ENCODE measurements at places on chromosomes 4 and X.

- DNase-seq, result peak; percentile 18
Measured at GRCh38 chr4:38980903-38981676, 51.1 kb downstream of the TMEM156 start.

DNA sequence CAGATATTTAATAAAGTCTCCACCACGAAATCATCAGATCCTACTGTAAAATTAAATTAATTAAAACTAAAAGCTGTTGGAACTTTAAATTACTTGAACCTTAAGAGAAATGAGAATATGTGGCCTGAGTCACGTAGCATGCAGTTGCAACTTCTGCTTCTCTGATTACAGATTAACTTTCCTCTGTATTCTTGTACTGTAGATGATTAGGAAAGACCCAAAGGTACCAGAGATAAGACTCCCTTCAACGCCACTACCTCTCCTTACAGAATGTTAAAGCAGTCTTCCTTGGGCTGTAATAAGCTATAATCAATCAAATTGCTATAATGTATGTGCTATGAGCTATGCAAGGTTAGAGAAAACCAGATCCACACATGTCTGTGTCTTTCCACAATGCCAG is 47.9 kb downstream of the FAM13A start:
- DNase-seq, result no peak

GRCh38 chr4:179447308-179447707 is 2005.1 kb upstream of the AGA start:
- no peak for DNase-seq

DNA sequence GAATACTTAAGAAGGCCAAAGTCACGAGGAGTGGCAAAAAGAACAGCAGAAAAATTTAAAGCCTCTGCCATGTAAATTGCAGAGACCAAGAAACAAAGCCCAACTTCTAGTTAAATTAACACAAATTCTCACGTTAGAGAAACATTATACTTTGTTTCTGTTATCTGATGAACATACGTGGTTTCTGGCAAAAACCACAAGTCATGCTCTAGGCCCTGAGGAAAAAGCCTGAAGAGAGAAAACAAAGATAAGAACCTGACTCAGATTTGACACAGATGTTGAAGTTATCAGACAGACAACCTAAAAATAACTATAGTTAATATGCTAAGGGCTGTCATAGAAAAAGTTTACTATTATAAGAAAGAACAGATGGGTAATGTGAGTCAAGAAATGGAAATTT is 149.1 kb upstream of the PCDH10 start:
- DNase-seq, result no peak

DNA sequence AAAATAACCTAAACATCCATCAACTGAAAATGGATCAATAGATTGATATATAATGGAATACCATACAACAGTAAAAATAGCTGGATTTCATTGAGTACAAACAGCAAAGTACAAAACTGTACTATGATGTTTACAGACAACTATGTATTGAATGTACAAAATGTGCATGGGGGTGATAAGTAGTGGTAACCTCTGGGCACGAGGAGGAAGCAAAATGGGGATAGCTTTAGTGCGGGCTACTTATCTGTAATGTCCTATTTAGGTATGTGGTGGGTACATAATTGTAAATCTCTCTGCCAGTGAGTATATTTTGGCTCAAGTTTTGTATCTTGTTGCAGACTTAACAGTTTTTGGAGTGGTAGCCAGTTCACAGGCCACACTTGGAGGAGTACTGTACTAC is 123.6 kb downstream of the STAG2 start:
- DNase-seq, result no peak

DNA sequence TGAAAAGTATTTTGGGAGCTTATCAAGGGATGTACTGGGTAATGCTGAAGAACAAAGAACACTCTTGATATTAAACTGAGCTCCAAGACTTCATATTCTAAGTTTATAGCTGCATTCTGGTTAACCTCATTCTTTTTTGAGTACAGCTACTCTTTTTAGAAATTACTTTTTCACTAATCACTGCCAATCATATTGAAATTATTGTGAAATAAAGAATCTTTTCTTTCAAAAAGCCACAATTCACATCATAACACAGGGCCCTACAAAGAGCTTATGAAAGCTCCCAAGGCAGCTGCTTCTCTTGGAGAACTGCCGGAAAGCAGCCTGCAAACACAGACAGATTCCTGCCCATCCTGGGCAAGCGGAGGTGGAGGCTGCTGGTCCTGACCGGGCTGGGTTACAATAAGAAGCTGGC is 121.4 kb downstream of the RNF150 start:
- DNase-seq, result no peak

DNA sequence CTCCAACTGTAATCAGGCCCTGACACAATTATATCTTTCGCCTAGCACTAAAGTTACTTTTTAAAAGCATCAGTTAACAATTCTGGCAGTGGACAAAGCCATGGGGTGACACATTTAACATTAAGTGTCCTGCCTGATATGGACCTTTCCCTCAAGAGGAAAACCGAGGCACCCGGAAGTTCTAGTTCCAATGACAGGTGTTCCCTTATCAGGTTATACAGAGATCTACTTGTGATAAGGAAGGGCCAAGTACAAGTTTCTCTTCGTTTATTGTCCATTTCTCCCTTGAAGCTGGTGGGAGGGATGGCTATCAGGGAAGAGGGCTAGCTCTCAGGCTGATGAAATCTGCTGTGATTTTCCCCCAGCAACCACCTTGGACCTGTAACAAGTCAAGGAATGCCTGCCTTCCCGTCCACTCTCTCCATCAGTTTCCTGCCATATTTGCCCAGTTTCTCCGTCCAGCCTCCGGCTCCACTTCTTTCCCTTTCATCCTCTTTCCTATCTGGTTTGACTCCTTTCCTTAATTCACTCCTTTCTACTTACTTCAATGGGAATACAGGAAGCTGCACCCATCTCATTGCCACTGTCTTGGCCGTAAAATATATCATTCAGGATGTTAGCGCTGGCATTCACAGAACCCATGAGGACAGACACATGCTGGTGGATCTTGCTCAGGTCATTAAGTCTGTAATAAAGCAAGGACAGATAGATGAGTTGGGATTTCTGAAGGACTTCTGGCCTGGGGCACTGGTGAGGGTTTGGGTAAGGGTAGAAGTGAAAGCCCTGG is 95.0 kb downstream of the DGKK start:
- no peak for DNase-seq

GRCh38 chrX:41275661-41276609 is 58.0 kb upstream of the DDX3X start:
- peak; percentile 75 for DNase-seq

DNA sequence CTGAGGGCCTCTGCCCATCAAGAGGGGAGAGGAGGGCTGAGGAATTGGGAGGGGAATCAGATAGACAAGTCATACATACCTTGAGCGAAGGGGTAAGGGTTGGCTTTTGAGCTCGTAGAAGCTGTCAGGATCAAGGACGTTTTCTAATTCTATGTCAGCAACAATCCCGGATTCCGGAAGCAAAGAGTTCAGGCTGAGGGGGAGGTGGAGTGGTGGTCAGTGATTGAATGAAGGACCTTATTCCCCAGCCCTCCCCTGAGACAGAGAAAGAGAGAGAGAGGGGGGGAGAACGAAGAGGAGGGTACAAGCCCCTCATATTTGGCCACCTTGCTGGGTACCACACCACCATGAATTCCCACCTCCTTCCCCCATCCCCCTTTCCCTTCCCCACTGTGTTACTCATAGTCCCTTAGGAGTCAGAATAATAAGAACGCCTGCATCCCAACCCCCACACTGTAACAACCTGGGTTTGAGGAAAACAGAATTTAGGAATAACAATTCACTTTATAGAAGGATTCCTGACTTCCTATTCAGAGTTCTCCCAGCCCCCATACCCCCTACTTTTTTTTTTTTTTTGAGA is 2.7 kb downstream of the TFE3 start:
- DNase-seq, result no peak

DNA sequence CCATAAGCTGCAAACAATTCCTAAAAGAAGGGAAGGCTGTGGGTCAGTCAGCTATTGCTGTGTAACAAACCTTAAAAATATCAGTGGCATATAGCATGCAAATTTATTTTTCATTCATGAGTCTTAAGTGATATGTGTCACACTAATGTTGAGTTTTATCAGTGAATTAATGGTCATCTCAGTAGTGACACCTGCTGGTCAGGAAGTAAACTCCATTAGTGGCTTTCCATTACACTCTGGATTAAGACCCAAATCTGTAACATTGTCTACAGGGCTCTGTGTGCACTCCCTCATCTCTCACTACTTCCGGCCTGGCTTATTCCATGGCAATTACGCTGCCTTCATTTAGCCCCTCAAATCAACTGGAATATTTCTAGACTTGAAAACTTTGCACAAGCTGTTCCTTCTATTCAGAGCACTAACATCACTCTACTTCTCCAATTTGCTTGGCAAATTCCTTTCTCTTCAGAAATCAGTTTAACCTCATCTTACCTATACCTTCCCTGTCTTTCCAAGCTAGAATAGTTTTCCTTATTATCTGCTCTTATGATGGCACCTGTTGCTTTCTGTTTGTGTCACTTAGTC is 217.3 kb upstream of the TAPT1 start:
- peak; percentile 31 for DNase-seq

DNA sequence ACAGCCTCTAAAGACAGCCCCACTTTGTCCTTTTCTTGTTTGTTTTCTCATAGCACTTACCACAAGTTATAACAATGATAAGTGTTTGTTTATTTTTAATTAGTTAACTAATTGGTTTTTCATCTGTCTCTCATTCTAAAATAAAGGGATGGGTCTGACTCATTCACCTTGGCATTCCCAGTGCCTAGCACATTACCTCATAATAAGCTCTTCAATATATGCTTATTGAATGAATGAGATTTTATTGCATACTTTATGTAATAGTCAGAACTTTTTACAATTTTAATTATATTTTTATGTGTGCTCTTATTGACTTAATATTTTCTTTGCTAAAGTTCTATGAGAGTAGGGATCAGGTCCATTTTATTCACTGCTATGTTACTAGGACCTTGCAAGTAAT is 22.8 kb upstream of the PRKG2 start:
- no peak for DNase-seq

DNA sequence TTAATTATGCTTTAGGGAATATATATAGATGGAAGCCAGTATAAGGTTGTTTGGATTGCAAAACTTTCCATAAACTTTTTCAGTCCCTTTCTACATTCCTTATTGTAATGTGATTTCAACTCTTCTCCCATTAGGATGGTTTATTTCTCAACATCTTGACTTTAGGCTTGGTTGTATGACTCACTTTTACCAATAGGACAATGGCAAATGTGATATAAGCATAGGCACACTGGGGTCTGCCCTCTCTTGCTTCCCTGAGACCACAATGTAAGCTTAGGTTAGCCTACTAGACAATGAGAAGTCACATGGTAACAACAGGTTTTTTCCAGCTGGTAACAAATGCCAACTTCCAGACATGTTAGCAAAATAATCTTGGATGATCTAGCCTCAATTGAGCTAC is 163.3 kb upstream of the RBPJ start:
- no peak for DNase-seq

DNA sequence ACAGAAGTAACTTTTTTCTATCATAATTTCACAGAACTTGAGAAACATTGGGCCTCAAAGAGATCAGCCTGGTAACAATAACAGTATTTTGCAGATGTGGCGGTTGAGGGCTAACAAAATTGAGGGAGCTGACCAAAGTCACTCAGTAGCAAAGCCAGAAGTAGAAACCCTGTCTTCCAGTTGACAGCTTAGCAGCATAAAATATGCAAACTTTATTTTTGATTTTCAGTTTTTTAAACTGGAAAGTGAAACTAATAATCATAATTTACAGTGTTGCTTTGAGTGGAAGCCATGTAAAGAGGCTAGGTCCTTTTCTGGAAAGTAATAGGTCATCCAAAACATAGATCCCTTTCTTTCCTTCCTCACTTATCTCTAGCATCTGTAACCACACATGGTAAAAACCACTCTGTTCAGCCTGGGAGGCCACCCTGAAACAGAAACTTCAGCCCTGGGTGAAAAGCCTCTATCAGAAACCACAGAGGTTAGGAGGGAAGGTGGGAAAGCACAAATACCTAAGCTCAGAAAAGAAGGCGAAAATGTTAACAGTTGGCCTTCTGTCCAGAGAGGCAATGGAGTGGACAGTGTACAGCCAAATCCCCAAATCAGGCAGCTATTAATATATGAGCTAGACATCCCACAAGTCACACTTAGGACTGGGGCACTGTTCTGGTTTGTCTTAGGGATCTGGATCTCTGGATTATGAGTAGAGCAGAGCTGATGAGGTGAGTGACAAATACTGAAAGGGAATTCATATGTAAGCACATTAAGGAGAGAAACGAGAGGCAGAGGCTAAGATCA is 61.1 kb upstream of the ARSJ start:
- DNase-seq, result peak; percentile 8

DNA sequence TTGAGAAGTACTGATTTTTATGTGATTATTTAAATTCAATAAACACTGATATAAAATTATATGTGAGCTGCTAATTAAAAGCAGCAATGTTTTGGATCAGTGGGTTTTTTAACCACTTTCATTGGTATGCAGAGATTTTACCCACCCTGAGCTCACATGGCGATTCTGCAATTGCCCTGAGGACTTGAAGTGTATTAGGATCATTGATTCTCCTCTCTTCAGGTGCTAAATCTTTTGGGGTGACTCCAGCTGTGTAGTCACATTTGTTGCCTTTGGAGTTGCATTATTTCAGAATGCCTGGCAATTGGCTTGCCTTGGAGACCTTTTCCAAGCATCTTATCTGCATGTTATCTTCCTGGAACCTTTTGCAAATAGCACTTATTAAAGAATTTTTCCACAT is 51.3 kb downstream of the UGT8 start:
- DNase-seq, result no peak

DNA sequence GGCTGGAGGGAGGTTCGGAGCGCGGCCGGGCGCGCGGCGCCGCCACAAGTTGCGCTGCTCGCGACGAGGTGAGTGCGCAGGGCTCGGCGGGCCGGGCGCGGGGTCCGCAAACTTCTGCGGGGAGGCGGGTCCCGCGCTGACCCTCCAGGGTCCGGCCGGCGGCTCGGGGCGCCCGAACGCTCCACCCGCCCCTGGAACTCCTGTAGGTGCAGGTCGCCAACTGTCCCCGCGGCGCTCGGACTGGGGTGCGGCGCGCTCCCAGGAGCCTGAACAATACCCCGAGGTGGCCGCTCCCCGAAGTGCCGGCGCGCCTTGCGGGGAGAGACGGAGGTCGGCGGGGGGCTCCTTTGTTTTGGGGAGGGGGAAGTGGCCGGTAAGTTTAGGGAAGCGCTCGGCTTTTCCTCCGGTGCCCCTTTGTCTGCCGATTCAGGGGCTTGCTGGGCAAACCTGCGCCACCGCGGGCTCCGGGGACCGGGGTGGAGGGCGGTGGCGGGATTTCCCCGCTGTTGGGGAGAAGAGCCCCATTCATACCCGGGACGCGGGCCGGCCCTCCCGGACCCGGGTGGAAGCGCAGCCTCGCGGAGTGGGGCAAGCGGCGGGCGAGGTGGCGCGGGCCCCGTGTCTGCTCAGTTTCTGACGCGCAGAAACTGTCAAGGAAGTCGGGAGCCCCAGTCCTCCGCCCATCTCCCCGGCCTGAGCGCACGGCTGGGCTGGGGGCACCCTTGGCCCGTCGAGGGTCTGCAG is 694 bp downstream of the TBL1X start:
- DNase-seq, result peak; percentile 26

GRCh38 chr4:78396613-78397291 is 154.8 kb upstream of the ANXA3 start:
- DNase-seq, result no peak
